ENCODE measurements at places on chromosomes 4 and X.

GRCh38 chr4:69032847-69033638, 63.2 kb upstream of the UGT2B7 start:
- DNase-seq, result no peak

DNA sequence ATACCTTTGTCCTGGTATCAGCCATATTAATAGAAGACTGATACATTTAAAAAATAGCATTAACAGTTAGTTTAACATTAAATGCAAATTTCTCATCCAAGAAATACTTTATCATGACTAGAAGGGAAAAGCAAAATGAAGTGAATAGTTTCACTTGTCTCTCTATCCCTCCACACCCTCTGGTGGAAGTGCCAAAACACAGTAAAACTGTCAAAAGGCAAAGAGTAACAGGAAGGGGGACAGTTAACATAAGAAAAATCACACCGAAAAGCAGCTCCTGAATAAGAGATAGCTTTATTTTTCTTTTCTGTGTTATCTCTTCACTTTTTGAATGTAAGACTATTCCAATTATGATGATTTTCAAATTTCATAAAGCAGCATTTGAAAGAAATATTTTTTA, 187.2 kb downstream of the FBXW7 start:
- peak; percentile 8 for DNase-seq

DNA sequence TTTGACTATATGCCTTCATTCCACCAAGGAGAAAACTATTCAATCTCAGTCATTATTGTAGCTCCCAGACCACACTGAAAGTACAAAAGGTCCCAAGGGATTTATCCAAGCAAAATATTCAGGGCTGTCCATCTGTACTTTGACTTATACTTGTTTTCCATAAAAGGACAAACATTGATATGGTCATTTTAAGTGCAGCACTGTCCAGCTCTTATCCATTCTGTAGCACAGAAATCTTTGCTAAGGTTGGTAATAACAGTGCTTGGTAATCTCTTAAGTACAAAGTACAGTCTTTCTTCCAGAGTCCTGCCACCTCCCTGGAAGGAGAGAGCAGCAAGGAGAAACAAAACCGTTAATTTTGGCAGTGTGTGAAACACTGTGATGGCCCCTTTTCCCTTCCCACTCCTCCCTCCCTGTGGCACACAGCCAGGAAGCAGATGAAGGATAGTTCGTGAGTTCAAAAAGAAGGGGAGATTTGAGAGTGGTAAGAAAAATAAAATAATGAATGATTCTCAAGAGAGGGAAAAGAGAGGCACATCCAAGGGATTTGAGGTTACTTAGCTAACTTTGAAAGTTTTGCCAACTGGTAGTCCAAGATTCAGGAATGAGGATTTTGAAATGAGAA, 6.8 kb upstream of the CXCL2 start:
- no peak for DNase-seq

GRCh38 chr4:153227469-153228075, 23.3 kb downstream of the TRIM2 start:
- DNase-seq, result no peak

DNA sequence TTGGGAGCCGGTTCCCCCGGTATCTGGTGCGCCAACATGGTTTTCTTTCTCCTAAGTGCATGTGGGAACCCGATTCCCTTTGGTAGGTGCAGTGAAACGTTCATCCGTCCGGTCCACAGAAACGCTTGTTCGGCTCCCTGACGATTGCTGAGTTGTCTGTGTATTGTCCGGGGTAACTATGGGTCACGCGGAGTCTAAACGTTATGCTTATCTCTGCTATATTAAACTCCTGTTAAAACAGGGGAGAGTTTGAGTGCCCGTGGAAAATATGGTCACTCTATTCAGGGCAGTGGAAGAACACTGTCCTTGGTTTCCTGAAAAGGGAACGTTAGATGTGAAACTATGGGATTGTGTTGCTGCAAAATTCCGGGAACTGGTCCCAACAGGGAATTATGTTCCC, 32.4 kb upstream of the MGST2 start:
- DNase-seq, result no peak

DNA sequence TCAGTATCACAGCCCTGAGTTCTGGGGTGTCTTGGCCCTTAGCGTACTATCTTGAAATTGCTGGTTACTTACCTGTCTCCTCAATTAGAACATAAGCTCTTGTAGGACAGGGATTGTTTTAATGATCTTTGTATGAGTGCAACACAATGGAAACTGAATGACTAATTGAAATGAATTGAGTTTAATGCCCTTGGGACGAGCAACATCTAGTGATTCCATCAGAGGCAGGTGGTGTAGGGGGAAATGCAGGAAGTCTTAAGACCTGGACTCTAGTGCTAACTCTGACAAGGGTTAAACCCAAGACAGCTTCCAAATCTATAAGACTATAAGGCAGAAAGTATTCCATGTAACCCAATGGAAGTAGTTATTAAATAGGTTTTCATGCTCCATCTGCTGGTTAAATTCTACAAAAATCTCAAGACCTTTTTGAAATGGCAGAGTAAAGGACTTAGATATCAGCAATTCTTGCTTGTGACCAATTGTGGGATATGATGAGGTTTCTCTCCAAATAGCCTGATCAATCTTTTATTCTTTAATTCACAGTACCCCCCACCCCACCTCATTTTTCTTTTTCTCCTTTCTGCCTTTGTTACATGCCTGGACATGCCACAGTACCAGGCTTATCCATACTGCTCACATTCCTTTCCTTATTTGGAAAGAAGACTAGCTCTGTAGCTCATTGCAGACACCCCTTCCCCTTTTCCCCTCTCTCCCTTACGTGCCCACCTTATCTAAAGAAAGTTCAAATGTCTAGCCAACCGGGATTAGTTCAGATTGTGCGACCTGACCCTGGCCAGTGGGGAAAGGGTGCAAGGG, 340.8 kb downstream of the PAPSS1 start:
- DNase-seq, result no peak

DNA sequence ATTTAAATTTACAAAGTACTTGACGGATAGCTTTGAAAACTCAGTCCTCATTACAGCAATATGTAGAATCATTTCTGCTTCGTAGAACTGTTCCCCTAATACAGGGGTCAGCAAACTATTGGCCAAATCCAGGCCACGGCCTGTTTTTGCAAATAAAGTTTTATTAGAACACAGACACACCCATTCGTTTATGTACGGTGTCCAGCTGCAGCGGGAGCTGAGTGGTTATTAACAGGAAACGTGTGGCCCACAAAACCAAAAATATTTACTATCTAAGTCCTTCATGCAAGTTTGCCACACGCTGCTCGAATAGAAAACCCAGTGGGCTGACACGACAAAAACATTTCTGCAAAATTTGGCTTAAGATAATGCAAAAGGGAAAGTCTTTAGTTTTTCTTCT, 146.5 kb downstream of the AFAP1 start:
- peak; percentile 37 for DNase-seq

DNA sequence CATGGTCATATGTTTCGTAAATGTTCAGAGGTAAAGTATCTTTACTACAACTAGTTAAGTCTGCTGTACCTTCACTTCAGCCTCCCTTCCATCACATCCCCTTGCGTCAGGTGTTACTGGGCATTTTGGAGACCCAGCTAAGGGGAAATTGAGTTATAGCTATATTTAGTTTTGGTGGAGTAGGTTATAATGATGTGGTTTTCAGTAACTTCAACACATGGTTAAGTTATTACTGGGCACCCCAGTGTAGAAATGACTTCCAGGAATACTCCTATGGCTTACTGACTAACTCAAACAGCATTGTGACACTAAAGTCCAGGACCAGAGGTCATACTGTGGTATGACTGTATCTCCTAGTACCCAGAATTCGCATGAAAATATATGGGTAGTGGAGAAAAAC, 23.4 kb upstream of the ACSL1 start:
- DNase-seq, result no peak

DNA sequence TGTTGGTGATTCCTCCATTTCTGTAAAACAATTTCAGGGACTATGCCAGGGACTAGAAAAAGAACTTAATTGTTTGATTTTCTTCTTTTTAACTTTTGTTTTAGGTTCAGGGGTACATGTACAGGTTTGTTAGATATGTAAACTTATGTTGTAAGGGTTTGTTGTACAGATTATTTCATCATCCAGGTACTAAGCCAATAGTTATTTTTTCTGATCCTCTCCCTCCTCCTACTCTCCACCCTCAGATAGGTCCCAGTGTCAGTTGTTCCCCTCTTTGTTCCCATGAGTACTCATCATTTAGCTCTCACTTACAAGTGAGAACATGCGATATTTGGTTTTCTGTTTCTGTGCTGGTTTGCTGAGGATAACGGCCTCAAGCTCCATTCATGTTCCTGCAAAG, 70.8 kb upstream of the BOD1L1 start:
- DNase-seq, result no peak

- no peak for DNase-seq
Measured at GRCh38 chr4:186081202-186081807, 12.3 kb downstream of the TLR3 start.

Measured in hematopoietic multipotent progenitor cell treated with erythropoietin and hydrocortisone succinate and interleukin-3 and kit ligand, for 8 days (in vitro differentiated cells).